ENCODE measurements at places on chromosomes 6 and 20.

DNA sequence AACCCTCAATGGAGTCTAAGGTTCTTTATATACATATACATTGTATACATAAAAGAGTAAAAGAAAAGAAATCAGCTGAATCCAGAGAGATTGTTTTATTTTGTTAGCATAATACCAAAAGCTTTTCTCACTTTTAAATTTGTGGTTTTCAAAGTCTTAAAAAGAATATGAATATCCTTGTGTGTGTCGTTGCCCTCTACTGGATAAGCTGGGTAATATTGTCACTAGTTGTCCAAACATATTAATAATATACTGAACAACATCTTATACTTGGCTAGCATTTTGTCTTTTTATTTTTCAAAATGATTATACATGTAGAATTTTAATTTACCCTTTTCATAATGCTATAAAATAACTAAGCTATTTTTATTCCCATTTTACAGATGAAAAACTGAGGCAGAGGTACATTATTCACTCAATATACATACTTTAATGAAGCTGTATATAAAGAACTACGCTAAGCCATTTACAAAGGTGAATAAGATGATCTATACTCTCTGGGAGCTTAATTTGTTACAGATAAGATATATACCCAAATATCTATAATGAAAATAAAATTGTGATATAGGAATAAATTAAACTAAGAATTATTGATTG, 531.7 kb downstream of the TFAP2B start:
- DNase-seq = no peak

DNA sequence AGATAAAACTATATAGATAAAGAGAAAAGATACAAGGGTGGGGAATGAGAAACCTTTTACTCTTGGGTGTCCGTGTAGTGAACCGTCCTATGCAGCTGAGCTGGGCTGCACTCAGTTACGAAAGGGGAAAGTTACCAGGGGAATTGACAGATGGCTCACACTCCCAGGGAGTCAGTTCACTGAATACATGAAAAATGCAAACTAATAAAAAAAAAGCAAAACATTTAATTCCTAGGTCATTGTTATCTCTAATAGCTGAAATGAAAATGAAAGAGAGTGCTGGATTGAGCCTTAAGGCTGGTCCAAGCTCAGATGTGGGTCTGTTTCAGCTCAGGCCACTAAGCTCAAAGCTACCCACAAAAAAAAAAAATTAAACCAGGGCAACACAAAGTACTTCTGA, 138.0 kb downstream of the THBS2 start:
- DNase-seq = no peak

GRCh38 chr6:162778603-162779002, 50.8 kb downstream of the PACRG start:
- DNase-seq = no peak

GRCh38 chr6:134853111-134854055, 96.5 kb downstream of the ALDH8A1 start:
- peak; percentile 95 for DNase-seq

DNA sequence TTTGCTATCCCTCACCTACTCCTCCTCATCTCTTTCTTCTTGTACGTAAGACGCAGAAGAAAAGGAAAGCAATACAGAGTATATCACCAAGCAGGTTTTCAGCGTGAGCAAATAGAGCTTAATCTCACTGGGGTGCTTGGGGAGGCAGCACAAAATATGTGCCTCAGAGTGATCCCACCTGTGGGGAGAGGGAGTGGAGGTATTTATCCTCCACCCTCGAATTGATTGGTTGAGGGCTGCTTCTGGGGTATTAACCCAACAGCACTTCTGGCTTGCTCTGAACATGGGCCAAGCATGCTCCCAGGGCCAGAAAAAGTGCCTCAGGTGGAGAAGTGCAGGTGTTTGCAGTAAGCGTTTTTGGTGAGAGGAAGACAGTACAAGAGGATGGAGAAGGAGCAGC, 78.5 kb upstream of the EYA2 start:
- DNase-seq = no peak

GRCh38 chr6:44435500-44435899, 48.0 kb downstream of the CDC5L start:
- no peak for DNase-seq

- no peak for DNase-seq
Measured at GRCh38 chr6:138864343-138864890, 68.5 kb downstream of the ECT2L start.

- peak; percentile 58 for DNase-seq
Measured at GRCh38 chr20:34472246-34472925, 43.8 kb upstream of the DYNLRB1 start.

GRCh38 chr6:44508646-44509045, 121.1 kb downstream of the CDC5L start:
- DNase-seq = peak; percentile 30

DNA sequence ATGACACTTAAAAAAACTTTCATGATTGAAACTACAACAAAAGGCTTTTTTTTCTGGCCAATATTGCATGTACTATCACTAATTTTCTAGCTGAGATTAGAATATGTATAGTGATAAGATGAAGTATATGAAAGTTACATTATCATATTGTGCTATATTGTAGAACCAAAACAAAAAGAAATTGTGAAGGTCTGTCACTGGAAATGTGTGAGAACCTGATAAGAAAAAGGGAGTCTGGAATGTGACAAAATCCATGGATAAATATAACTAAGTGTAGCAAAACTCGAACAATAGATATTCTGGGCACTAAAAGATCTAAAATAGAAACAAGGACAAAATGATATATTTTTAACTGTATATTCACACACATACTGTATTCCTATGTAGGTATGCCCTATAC, 36.7 kb upstream of the FAM135A start:
- DNase-seq = no peak

GRCh38 chr6:119484598-119484997, 135.0 kb upstream of the MAN1A1 start:
- peak; percentile 90 for DNase-seq

DNA sequence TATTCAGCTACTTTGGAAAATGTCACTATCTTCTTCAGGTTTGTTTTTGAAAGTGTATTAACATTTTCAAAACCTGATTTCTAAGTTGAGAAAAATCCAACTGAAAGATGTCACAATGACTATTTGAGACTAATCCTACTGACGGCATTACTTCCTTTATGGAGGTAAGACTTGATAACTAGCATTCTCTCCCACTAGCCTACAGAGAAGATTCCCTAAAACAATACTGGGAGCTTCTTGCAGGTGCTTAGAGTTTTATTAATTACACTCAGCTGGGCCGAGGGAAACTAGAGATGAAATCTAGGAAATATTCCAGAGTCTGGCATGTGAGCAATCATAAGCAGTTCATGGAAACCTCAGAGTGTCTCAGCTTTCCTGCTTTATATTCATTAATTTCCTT, 114.0 kb downstream of the LCA5 start:
- no peak for DNase-seq

DNA sequence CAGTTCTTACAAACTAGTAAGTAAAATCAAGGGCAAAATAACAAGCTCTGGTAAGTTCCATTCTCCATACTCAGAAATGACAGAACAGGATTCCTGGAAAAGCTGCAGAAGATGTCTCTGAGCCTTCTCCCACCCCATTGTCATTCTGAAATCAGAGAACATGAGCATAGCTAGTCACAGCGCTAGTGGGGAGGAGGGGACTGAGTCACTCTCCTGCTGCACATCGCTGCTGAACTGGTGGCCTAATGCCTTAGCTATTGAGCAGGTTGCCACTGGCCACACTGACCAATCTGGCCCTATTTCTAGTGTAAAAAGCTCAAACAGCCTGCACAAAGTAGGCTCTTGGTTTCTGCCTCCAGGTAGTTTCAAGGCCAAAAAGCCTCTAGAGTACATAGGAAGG, 26.1 kb upstream of the RIPPLY2 start:
- peak; percentile 6 for DNase-seq

DNA sequence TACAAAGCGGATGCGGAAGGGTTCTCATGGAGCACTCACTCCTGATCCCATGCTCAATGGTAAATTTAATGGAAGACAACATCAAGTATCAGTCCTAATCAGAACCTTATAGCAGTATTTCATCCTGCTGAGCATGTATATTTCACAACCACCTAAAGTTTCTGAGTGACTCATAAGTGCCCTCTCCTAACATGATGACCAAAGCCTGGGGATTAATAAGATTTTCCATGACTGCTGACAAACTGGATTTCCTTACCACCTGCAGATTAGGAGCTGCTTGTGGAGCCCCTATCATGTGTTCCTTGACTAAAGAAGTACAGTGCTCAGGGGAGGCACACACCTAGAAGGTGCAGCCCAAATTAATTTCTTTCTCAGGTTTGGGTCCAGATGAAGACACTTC, 112.8 kb downstream of the INSM1 start:
- DNase-seq = peak; percentile 64

DNA sequence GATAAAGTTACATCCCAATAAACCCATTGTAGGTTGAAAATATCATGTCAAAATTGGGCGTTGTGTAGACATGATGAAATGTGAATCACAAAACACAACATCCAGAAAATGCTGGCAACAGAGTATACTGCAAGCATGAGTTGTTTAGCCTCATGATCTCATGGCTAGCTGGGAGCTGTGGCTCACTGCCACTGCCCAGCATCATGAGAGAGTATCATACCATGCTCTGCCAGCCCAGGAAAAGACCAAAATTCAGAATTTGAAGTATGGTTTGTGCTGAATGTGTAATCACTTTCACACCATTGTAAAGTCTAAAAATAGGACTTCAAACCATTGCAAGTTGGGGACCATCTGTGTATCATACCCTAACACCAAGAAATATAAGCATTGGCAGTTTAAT, 45.2 kb upstream of the SMAP1 start:
- no peak for DNase-seq

GRCh38 chr6:154683756-154684523, 49.3 kb upstream of the SCAF8 start:
- peak; percentile 83 for DNase-seq

- peak; percentile 40 for DNase-seq
Measured at GRCh38 chr6:160391419-160392116, 43.4 kb downstream of the SLC22A3 start.

GRCh38 chr6:71043902-71044301, 87.0 kb upstream of the B3GAT2 start:
- DNase-seq = peak; percentile 43

- no peak for DNase-seq
Measured at GRCh38 chr20:49559411-49560081, 8.4 kb downstream of the PTGIS start.

- DNase-seq = peak; percentile 68
Measured at GRCh38 chr6:108559884-108560462, 744 bp upstream of the FOXO3 start.

DNA sequence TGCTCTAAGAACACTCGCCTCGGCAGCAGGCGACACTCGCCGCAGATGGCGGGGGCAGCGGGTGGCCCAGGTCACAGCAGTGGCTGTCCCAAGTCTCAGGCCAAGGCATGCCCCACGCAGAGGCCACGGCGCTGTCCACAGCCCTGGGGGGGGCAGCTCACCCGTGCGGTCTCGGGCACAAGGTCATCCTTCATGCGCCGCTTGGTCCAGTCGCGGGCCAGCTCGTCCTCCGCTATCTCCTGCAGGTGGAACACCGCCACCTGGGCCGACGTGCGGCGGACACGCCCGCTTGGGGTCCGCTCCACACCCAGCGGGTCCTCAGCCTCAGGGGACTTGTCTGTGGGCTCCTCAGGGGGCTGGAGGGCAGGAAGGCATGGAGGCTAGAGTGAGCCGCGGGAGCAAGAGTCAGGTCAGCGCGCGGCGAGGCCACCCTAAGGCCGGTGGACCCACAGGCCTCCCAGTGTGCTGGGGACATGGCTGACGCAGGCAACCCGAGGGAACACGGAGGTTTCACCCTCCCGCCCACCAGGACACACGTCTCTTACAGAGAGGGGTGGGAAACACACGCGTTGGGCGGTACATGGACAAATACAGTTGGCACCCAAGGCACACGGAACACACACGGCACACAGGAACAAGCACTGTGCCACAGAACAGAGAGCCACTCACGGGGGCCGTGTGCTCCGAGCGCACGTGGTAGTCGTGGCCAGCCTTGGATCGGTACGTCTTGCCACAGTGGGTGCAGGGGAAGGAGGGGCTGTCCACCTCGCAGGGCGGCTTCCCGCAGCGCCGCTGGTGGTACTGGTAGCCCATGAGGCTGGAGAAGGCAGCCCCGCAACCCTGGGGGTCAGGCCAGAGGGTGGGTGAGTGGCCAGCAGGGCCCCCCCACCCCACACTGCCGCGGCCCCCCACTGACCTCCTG, 6.5 kb upstream of the UCKL1 start:
- no peak for DNase-seq

- DNase-seq = no peak
Measured at GRCh38 chr6:150651808-150652470, 52.3 kb downstream of the PLEKHG1 start.

DNA sequence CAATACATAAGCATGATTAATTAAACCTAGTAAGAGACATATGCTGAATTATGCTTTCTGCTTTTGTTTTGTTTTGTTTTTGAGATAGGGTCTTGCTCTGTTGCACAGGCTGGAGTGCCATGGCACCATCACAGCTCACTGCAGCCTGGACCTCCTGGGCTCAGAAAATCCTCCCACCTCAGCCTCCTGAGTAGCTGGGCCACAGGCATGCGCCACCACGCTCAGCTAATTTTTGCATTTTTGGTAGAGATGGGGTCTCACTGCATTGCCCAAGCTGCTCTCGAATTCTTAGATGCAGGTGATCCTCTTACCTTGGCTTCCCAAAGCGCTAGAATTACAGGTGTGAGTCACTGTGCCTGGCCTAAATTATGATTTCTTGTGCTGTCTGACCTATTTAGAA, 3.8 kb downstream of the XPO5 start:
- DNase-seq = no peak

DNA sequence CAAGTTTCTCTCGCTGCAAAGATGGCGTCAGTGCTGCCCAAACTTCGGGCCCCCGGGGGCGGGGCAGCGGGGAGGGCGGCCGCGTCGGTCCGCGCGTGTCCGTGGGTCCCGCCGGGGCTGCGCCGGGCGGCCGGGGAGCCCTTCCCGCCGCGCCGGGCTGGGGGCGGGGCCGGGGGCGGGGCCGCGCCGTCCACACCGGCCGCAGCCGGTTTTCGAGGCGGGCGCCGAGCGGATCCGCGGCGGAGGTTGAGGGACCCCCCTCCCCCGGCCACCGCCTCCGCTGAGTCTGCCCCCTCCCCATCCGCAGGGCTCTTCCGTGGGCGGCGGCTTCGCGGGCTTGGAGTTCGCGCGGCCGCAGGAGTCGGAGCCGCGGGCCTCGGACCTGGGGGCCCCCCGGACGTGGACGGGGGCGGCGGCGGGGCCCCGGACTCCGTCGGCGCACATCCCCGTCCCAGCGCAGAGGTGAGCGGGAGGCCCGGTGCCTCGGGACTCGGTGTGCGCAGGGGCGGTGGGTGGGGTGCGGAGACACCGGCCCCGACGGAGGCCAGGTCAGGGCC, 572 bp downstream of the SLC2A4RG start:
- DNase-seq = no peak
